ENCODE measurements at places on chromosomes 16 and 17. TPM values are rescaled to one million over a fixed set of nuclear protein-coding genes. Genes with fewer than 3 reads are reported as not detected.
A peak's percentile ranks its signal among the peaks of the same experiment; 100 is the strongest.

DNA sequence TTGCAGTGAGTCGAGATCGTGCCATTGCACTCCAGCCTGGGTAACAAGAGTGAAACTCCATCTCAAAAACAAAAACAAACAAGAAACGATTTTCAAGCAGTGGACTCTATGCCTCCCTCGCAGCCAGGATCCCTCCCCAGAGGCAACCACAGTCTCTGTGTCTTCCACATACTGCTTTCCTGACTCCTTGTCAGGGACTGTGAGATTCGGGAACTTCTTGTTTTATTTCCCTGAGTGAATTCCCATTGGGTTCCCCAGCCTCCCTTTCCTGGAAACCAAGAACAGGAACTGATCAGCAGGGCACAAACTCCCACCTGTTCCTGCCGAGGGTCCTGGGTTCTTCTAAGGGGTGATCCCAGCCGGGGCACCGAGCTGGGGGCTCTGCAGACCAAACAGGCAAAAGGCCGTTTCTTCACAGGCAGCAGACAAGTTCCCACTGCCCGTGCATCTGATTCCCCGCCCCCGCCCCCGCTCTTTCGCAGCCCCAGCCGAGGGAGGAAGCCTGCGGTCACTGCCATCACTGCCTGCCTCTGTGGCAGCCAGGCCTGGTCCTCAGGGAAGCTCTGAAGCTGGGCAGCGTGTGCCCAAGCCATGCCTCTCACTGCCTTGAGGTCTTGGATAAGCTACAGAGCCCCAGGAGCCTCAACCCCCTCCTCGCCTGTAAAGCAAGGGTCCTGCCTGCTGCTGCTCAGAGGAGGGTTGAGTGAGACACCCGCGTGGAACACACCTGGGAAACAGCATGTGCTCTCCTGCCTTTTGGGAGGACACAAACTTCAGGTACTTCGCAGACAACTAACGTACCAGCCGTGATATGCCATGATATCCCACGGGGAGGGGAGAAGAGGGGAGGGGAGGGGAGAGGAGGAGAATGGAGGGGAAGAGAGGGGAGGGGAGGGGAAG is 5.5 kb upstream of the PIEZO1 start:
- no peaks in the 10 kb centered on the region for H3K36me3 ChIP-seq
- peak overlapping the region; percentile 61 for H3K4me3 ChIP-seq
- peak overlapping the region; percentile 83 for H3K27ac ChIP-seq
- peak; percentile 85 for DNase-seq
- no peaks in the 10 kb centered on the region for H3K27me3 ChIP-seq
- H3K4me1 ChIP-seq: peaks cover 25% of the 10 kb centered on the region

DNA sequence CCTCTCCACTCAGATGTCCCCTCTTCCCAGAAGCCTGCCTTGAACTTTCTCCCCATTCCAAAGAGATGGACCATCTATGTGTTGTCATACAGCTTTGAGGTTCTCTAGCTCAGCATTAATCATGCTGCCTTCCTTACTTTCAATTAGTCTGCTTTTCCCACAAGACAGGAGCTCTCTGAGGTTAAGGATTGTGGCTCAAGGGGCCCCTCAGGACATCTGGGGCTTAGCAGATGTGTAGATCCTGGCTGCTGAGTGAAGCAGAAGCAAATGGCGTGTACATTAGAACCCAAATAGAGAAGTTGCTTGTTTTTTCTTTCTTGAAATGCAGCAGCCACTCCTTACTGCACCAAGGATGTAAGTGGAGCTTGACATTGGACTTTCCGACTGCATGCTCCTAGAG is 330.5 kb upstream of the TNRC6C start:
- no peaks in the 10 kb centered on the region for H3K4me1 ChIP-seq
- no peak overlapping the region for H3K27ac ChIP-seq
- H3K36me3 ChIP-seq: no peaks in the 10 kb centered on the region
- H3K27me3 ChIP-seq: no peaks in the 10 kb centered on the region

- H3K4me3 ChIP-seq: no peak overlapping the region
- no peak for DNase-seq
- peaks cover 12% of the 10 kb centered on the region for H3K27me3 ChIP-seq
- no peaks in the 10 kb centered on the region for H3K36me3 ChIP-seq
- H3K4me1 ChIP-seq: no peaks in the 10 kb centered on the region
Observed at GRCh38 chr17:57164814-57165213, 79.8 kb downstream of the AKAP1 start.

Gene CLEC18A
- total RNA-seq: 0.43 TPM

DNA sequence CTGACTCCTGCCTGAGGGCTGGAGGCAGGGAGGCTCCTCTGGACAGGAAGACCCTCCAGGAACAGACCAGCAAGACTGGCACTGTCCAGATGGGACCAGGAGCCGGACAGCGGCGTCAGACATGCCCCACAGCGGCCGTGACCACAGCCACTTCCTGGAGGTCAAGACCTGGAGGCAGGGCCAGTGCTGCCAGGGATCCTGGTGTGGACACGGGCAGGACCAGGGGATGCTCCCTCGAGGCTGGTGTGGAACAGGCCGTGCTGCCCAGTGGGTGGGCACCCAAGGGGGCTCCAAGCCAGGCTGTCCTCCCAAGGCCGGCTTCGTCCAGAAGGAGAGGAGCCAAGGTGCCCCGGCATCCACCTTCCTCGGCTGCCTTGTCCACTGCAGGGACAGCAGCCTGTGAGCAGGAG is 4.5 kb upstream of the CCDC57 start:
- H3K27me3 ChIP-seq: no peaks in the 10 kb centered on the region
- H3K36me3 ChIP-seq: no peaks in the 10 kb centered on the region
- H3K4me3 ChIP-seq: no peak overlapping the region
- H3K27ac ChIP-seq: peak overlapping the region; percentile 91
- DNase-seq: no peak

GRCh38 chr16:19948186-19949104 is 63.8 kb upstream of the GPRC5B start:
- H3K27ac ChIP-seq: no peak overlapping the region
- H3K27me3 ChIP-seq: no peaks in the 10 kb centered on the region
- no peaks in the 10 kb centered on the region for H3K4me1 ChIP-seq
- DNase-seq: no peak

GRCh38 chr16:85500220-85500619 is 112.9 kb upstream of the GSE1 start:
- no peak for DNase-seq
- H3K4me3 ChIP-seq: no peak overlapping the region
- no peaks in the 10 kb centered on the region for H3K36me3 ChIP-seq
- no peak overlapping the region for H3K27ac ChIP-seq
- no peaks in the 10 kb centered on the region for H3K27me3 ChIP-seq

DNA sequence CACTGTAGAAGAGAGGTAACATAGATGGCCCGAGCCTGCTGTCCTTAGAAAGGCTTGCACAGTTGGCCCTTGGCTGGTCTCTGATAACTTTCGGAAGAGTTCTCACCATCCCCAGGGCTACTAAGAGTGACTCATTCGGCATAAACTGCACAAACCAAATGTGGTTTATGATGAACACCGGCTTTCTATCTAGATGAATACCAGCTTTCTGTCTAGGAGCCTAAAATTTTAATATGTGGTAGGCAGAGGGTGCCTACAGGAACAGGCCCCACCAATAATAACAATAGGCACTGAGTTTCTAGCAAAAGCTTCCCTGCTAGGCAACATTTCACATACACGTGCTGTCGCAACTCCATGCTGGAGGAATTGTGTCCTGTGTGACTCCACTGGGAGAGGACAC is 15.4 kb downstream of the CNOT1 start:
- H3K36me3 ChIP-seq: peaks cover 17% of the 10 kb centered on the region
- no peak overlapping the region for H3K4me3 ChIP-seq
- peak; percentile 95 for DNase-seq
- peak overlapping the region; percentile 81 for H3K27ac ChIP-seq
- peaks cover 28% of the 10 kb centered on the region for H3K4me1 ChIP-seq

Gene RAMP2
- 3.7 TPM for total RNA-seq

Gene FOXF1
- total RNA-seq: 4.0 TPM

GRCh38 chr16:53053967-53054669 is 673 bp upstream of the CHD9 start:
- peak overlapping the region; percentile 69 for H3K27ac ChIP-seq
- peaks cover 19% of the 10 kb centered on the region for H3K4me1 ChIP-seq
- H3K36me3 ChIP-seq: no peaks in the 10 kb centered on the region
- H3K4me3 ChIP-seq: peak overlapping the region; percentile 75

Gene MYH2
- total RNA-seq: 0.65 TPM

DNA sequence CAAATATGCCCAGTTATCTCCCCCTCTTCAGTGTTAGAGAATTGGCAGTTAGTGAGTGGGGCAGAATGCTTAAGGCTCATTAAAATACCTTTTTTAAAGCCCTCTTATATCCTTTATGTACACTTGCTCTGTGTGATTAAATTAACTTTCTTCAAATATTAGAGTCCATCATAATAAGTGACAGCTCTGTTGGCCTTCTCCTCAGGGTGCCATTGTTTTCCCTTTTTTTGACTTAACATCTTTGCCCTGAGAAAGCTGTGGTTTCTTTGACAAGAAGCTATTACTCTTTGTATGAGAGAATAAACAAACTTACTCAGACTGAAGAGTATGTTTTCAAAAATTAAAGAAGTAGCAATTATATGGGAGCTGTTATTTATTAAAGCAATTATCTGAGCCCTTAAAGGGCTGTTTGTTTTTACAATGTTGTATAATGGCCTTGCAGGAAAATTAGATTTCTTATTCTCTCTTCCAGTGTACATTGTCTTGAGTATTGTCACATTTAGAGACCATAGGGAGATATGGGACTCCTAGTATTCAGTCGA is 13.4 kb downstream of the RBBP6 start:
- DNase-seq: no peak
- H3K27me3 ChIP-seq: no peaks in the 10 kb centered on the region
- peaks cover 73% of the 10 kb centered on the region for H3K36me3 ChIP-seq
- no peak overlapping the region for H3K4me3 ChIP-seq
- no peak overlapping the region for H3K27ac ChIP-seq
- no peaks in the 10 kb centered on the region for H3K4me1 ChIP-seq

Gene HEATR3
- 25.1 TPM for total RNA-seq

Gene WNT9B
- total RNA-seq: not detected

GRCh38 chr17:38591759-38592241 is 14.0 kb downstream of the SRCIN1 start:
- H3K4me3 ChIP-seq: no peak overlapping the region
- H3K27ac ChIP-seq: no peak overlapping the region
- H3K4me1 ChIP-seq: peaks cover 9% of the 10 kb centered on the region
- DNase-seq: peak; percentile 66
- H3K27me3 ChIP-seq: peaks cover 23% of the 10 kb centered on the region

Gene CYB561
- 10.7 TPM for total RNA-seq

Gene GLG1
- total RNA-seq: 129 TPM

Gene SLX1B
- 11.8 TPM for total RNA-seq

- H3K27me3 ChIP-seq: peaks cover 27% of the 10 kb centered on the region
- no peak overlapping the region for H3K4me3 ChIP-seq
- H3K36me3 ChIP-seq: no peaks in the 10 kb centered on the region
- DNase-seq: no peak
- H3K27ac ChIP-seq: no peak overlapping the region
Observed at GRCh38 chr17:38564869-38565268, 40.9 kb downstream of the SRCIN1 start.

Gene C16orf95
- 5.1 TPM for total RNA-seq

GRCh38 chr17:72111336-72111923 is 9.4 kb upstream of the SOX9 start:
- H3K4me1 ChIP-seq: peaks cover 16% of the 10 kb centered on the region
- no peak overlapping the region for H3K4me3 ChIP-seq
- H3K36me3 ChIP-seq: no peaks in the 10 kb centered on the region
- DNase-seq: no peak
- no peak overlapping the region for H3K27ac ChIP-seq

GRCh38 chr17:67474081-67474661 is 97.1 kb downstream of the PITPNC1 start:
- H3K36me3 ChIP-seq: no peaks in the 10 kb centered on the region
- DNase-seq: peak; percentile 88
- H3K27ac ChIP-seq: peak overlapping the region; percentile 70

- peak; percentile 83 for DNase-seq
- peak overlapping the region; percentile 81 for H3K4me3 ChIP-seq
- peak overlapping the region; percentile 89 for H3K27ac ChIP-seq
- peaks cover 40% of the 10 kb centered on the region for H3K4me1 ChIP-seq
- peaks cover 15% of the 10 kb centered on the region for H3K36me3 ChIP-seq
Observed at GRCh38 chr17:57985675-57985974, 2.4 kb downstream of the VEZF1 start.

- peaks cover 26% of the 10 kb centered on the region for H3K36me3 ChIP-seq
- no peak overlapping the region for H3K27ac ChIP-seq
- DNase-seq: no peak
- peaks cover 27% of the 10 kb centered on the region for H3K4me1 ChIP-seq
- H3K4me3 ChIP-seq: no peak overlapping the region
Observed at GRCh38 chr16:56510544-56510943, 9.3 kb downstream of the BBS2 start.

GRCh38 chr17:4187076-4187475 is 44.1 kb downstream of the CYB5D2 start:
- peaks cover 11% of the 10 kb centered on the region for H3K36me3 ChIP-seq
- H3K27ac ChIP-seq: no peak overlapping the region
- no peaks in the 10 kb centered on the region for H3K27me3 ChIP-seq
- no peak overlapping the region for H3K4me3 ChIP-seq
- no peaks in the 10 kb centered on the region for H3K4me1 ChIP-seq
